Type B pancreatic cell (in vitro differentiated cells): ENCODE measurements at places on chromosomes 2 and 18. TPM values are rescaled to one million over a fixed set of nuclear protein-coding genes. Genes with fewer than 3 reads are reported as not detected.

GRCh38 chr18:73827801-73828200 is 319.8 kb downstream of the FBXO15 start:
- no peak for DNase-seq

The IHH gene
- total RNA-seq, result 10.8 and 13.8 TPM in 2 replicates

DNA sequence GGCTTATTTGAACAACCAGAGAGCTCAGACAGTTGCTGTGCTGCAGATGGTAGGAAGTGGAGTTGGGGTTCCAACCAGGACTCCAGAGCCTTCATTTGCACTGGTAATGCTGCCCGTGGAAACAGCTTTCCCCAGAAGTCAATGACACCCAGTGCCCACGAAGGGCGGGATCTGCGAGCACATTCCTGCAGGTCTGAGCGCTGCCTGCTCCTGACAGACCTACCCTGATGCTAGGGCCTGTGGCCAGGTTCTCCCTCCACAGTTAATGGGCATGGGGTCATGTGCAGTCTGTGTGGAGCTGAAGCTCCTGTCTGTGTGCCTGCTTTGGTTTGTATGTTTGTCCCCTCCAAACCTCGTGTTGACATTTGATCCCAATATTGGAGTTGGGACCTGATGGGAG is 299.0 kb upstream of the HS6ST1 start:
- no peak for DNase-seq

- DNase-seq, result no peak
These were observed 92.0 kb upstream of the GULP1 start for GRCh38 chr2:188199716-188200128.

GRCh38 chr2:111620281-111620680 is 263.7 kb downstream of the ANAPC1 start:
- no peak for DNase-seq

- DNase-seq, result no peak
These were observed 742.3 kb upstream of the SLC8A1 start for GRCh38 chr2:41194230-41194629.

DNA sequence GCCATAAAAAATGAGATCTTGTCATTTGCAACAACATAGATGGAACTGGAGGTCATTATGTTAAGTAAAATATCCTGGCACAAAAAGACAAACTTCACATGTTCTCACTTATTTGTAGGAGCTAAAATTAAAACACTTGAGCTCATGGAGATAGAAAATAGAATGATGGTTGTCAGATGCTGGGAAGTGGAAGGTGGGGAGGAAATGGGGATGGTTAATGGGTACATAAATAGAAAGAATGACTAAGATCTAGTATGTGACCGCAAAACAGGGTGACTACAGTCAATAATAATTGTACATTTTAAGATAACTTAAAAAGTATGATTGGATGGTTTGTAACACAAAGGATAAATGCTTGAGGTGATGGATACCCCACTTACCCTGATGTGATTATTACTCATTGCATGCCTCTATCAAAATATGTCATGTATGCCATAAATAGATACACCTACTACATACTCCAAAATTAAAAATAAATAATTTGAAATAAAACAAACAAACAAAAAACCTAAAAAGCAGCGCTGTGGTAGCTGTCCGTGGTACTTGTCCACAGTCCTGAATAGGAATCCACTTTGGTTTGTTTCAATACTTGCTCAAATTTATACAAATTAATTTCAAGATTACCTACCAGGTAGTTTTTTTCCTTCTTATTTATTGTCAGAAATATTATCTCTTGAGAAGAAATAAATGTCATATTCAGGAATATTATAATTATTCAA is 224.5 kb downstream of the DLGAP1 start:
- no peak for DNase-seq

The TUBA4B gene
- total RNA-seq, result not detected in 2 replicates

DNA sequence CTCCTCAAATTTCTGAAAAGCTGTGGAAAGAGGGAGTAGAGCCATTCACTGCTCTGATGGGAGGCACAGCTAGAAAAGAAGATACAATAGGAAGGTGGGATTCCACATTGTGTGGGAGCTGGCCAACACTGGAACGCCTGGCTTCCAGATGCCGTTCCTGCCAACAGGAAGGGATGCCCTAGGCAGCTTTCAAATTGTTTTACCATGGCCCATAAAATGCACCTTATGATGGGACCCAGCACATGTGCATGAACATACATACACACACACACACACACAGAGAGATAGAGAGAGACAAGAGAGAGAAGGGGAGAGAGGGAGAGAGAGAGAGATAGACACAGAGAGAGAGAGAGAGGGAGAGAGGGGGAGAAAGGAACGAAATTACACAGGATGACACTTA is 86.1 kb upstream of the BZW1 start:
- DNase-seq, result no peak

The TUBA4A gene
- total RNA-seq, result 25.4 and 81.1 TPM in 2 replicates

DNA sequence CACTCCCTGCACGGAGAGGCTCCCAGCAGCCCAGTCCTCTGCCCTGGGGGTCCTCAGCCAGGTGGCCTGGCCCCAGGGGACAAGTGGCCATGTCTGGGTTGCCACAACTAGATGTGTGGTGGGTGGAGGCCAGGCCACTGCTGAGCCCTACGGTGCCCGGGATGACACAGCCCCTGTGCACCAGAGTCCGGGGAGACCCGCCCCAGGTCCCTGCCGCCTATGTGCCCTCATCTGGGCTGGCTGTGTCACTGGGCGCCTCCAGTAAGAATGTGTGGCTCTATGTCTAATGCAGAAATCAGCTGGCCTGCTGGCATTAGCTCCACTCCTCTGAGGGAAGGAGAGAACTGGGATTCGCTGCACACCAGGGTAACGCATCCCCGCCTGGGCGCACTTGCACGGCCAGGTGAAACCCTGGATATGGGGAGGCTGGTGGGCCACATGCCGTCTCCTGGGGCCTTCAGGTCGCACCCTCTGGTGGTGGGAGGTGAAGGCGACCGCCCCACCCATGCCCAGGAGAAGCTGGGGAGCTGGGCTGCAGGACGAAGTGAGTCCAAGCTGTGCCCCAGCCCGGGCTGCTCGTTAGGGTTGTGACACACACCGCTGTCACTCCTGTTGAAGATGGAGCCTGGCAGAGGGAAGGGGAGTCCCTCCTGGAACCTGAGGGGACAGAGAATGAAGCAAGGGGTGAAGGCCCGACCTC is 136.1 kb downstream of the PTGR3 start:
- DNase-seq, result peak; percentile 54

DNA sequence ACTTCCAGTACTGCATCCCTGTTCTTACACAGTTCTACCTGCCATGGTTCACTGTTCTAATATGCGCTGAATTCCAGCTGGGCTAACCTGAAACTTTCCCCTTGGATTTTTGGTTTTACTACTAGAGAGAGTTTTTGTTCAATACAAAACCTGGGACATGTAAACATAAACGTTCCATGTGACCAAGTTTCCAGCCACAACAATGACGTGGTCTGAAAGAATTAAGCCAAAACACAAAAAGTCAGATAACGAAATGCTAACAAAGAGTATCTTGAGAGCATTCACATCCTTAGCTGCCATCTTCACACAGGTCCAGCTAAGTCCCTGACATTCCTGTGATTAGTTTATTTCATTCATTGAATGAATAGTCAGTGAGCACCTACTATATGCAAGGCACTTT is 467.0 kb upstream of the PKDCC start:
- DNase-seq, result no peak

The SH2D6 gene
- 0.97 TPM in 1 of 2 replicates, not detected in the other for total RNA-seq

The SKOR2 gene
- total RNA-seq, result 0.81 and 0.87 TPM in 2 replicates

GRCh38 chr2:151518802-151519201 is 109.1 kb downstream of the RIF1 start:
- DNase-seq, result no peak

The SNTG2 gene
- total RNA-seq, result 0.45 and 1.1 TPM in 2 replicates

DNA sequence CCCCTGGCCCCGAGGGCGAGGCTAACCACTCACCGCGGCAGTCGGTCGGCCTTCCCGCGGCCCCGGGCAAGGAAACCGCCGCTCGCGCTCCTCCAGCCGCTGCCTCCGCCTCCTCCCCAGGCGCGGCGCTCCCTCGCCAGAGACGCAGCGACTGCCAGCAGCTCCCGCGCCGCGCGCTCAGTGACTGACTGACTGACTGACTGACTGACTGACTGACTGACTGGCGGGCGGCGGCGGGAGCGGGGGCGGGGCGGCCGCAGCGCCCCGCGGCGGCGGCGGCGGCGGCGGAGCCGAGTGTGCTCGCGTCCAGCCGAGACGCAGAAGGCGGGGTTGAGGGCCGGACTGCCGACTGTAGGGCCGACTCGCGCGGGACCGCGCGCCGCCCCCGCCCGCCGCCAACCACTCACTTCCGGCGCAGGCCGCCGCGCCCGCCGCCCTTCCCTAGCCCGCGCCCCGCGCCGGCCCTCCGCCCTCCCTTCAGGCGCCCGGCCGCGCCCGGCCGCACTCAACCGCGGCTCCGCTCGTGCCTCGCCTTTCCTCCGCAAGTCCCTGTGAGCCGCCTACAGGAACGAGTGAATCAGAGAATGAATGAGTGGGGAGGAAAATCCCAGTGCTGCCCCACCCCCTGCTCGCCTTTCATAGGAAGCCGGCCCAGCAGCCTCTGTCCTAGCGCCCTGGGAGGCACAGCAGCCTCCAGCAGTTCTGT is at the start of gene RAPH1:
RAPH1 (minus strand) TSS at position 224 of the 706 bp plus-strand sequence. CDS start 39,948 bp downstream, outside the sequence.
- peak; percentile 85 for DNase-seq

GRCh38 chr2:20595439-20596192 is 55.3 kb downstream of the HS1BP3 start:
- DNase-seq, result no peak

DNA sequence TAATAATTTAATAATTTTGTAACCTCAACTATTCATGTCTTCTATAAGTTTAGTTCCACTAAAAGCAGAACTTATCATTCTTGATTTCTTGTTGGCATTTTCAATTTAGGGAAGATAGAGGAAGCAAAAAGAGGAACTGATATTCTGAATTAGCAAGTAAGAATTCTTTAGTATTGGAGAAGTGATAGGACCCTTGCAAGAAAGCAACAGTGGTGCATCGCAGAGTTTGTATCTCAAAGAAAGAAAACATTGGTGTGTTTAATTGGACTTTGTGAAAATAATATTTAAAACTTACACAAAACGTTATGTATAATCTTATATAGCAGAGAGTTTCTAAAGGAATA is 36.5 kb upstream of the TNFRSF11A start:
- DNase-seq, result no peak

The STPG4 gene
- 0.36 TPM in 1 of 2 replicates, not detected in the other for total RNA-seq

GRCh38 chr2:44441200-44441599 is 79.5 kb downstream of the CAMKMT start:
- no peak for DNase-seq

DNA sequence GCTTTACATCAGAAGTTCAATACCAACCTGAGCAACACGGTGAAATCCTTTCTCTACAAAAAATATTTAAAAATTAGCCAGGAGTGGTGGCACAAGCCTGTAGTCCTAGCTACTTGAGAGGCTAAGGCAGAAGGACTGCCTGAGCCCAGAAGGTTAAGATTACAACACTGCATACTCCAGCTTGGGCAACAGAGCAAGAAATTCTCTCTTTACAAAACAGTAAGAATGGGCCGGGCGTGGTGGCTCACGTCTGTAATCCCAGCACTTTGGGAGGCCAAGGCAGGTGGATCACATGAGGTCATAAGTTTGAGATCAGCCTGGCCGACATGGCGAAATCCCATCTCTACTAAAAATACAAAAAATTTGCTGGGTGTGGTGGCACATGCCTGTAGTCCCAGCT is 113.2 kb downstream of the USP34 start:
- no peak for DNase-seq

GRCh38 chr18:23229472-23229871 is 94.2 kb downstream of the CABLES1 start:
- no peak for DNase-seq

The CCBE1 gene
- 8.3 and 51.3 TPM in 2 replicates for total RNA-seq

GRCh38 chr2:76763276-76763675 is 758.9 kb downstream of the LRRTM4 start:
- no peak for DNase-seq

DNA sequence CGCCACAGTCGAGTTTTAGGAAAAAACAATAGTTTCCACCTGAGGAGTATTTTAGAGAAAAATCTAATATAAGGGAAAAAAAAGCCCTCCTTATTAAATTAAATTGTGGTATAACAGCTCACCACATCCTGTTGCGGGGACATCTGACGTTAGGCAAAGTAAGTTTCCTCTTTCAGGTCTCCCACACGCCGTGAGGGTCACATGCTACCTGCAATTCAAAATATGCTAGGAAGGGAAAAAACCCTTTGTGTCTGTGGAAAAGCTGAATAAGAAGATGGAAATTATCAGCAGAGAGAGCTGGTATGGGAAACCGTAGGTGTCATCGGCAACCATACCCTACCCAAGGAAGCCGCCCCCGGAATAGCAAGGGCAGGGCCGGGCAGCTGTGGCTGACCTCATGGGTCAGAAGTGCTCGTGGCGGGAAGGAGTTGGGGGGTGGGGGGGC is 128.0 kb downstream of the NFATC1 start:
- no peak for DNase-seq

DNA sequence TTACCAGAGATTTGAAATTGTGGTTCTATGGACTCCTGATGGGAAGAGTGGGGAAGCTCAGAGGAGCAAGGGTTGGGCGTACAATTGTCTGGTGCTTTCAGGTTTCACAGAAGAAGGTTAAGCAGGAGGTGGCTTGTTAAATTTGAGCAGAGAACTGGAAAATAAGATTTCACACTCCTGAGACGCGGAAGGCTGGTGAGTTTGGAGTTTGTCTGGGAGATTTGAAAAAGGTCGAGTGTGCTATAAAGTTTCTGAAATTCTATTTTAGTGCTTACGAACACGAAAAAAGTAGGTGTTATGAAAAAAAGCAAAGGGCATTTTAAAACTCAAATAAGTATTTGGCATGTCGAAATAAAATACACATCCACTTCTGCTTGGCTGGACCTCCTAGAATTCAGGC is 170.1 kb downstream of the MEIS1 start:
- no peak for DNase-seq
